OCI-LY7 (cell line): ENCODE measurements at places on chromosomes 6 and 20.

- peak; percentile 53 for DNase-seq
These were observed 322.2 kb downstream of the PLCB1 start for GRCh38 chr20:8454137-8454712.

GRCh38 chr20:17534077-17534476 is 2.9 kb upstream of the BFSP1 start:
- no peak for DNase-seq

- no peak for DNase-seq
These were observed 375.5 kb downstream of the PKHD1 start for GRCh38 chr6:51711876-51712275.

- DNase-seq: no peak
These were observed 114.8 kb upstream of the CDYL start for GRCh38 chr6:4661391-4661790.

- no peak for DNase-seq
These were observed 262.0 kb upstream of the JAG1 start for GRCh38 chr20:10935658-10936402.

DNA sequence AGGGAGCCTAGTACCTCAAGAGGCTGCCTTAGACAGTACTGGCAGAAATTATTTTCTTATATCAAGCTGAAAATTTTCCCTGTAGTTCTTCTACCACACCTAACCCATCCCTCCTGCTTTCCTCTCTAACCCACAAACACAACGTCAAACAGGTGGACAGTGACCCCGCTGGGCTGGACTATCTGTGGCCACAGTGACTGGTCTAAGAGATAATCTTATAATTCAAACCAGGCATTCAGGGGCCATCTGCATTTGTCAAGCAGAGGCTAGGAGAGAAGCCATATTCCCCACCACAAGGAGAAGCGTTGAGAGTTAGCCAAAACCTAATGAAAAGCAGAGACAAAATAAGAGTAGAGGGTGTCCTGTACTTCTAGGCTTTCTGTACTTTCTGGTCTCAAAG is 8.2 kb downstream of the HDDC2 start:
- DNase-seq: no peak

GRCh38 chr6:2429032-2429431 is 183.6 kb upstream of the GMDS start:
- DNase-seq: no peak

- DNase-seq: peak; percentile 52
These were observed 12.5 kb downstream of the PRDM1 start for GRCh38 chr6:106098383-106099234.

GRCh38 chr6:101400326-101401135 is 7.0 kb downstream of the GRIK2 start:
- DNase-seq: no peak

DNA sequence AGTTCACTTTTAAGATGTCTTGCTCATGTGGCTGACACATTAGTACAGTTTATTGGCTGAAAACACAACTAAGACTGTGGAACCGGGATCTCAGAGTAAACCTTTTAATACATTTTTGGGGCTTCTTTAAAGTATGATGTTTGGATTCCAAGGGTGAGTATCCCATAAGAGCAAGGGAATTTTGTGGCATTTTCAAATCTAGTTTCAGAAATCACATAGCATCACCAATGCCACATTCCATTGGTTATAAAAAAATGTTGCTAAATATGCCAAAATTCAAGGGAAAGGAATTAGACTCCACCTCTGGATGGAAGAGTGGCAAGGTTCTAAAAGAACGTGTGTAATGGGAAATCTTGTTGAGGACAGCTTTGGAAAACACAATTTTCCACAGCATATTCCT is 338.6 kb downstream of the COL12A1 start:
- no peak for DNase-seq

- DNase-seq: peak; percentile 88
These were observed 3.9 kb upstream of the MICB start for GRCh38 chr6:31493875-31494694.

GRCh38 chr6:36504982-36505381 is 42.3 kb downstream of the STK38 start:
- DNase-seq: no peak

DNA sequence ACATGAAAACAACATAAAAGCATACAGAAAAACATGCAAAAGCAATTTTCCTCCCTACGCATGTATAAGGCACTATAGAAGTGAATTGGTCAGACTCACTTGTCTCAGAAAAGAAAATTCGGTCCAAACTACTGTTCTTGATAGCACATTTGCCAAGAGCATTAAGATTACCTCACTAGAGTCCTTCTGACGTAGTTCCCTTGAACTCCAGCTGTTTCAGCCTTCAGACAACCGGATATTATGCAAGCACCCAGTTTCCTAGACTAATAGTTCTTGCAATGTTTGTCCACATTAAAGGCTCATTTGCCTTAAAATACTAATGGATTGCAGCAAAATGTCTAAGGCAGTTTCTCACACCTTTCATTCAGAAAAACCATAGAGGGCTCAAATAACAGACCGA is 2.5 kb upstream of the CASS4 start:
- no peak for DNase-seq

DNA sequence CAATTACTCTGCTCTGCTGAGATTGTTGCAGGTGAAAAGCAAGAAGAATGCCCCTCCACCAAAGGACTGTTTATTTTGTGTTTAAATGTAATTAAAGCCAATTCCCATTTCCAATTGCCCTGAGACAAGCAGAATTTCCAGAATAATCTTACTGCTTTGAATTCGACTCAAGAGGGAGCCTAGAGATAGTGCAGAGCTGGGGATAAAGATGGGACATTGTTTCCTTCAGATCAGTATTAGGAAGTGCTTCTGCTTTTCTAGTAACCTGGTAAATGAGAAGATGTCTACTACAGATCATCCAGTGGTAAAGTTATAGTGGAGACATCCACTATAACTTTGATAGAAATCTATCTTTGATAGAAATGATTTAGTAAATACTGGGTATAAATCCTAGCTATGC is 326.9 kb downstream of the UBE3D start:
- no peak for DNase-seq
